Inflammatory macrophage (primary cell): ENCODE measurements at places on chromosomes 2 and 18.

GRCh38 chr2:171652416-171652785, 34.9 kb upstream of the DYNC1I2 start:
- no peak for DNase-seq

GRCh38 chr18:55488473-55488872, 99.5 kb downstream of the TCF4 start:
- DNase-seq: no peak

DNA sequence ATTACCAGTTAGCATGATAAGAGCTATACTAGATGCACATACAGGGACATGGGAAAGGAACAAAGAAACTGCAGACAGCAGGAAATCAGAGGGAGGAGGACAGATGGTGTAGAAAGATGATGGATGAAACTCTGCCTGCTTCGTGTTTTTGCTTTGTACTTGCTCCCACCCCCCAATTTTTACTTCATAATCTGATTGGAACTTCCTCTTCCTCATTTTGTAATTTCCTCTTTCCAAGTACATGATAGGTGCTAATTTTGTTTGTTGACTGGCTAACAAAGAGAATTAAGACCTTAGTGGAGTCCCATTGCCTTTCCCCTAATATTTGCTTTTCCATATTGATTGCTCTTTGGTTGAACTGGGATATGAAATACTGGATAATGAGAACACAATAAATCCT, 76.0 kb upstream of the PELI1 start:
- DNase-seq: peak; percentile 62

DNA sequence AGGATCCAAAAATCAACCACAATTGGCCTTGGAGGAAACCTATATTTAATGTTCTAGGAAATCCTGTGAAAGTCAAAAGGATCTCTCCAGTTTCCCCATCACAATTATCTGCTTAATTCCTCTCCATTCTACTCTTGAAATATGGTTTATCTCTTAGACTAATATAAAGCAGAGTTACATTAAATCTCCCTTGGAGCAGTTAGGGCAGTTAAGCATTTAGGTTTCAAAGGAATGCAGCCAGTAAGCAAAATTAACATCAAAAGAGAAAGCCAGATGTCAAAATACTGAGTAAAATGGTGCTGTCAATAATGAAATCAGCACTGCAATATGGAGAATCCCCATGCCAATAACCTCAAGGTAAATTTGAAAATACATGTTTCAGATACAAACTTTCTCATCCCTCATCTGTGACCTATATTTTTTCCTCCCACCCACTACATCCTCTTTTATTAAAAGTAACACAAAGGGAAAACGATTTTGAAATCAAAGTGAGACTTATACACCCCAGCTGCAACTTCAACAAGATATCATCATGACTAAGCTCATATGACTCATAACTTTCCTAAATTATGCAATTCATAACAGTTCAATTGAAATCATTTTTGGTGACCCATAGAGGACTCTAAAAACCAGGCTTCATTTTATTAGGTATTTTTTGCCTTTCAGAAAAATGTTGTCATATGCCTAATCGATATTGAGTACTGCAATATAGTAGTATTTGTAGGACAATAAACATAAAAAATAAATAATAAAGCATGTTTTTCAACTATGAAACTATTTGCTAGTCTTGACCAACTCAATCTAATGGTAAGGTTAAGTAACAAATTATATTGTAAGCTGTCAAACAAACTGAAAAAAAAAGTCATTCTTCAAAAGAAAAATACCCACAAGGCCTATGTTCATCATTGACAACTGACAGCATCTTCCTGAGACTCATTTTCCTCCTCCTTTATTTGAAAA, 3.1 kb downstream of the ADAM17 start:
- peak; percentile 98 for DNase-seq

- peak; percentile 32 for DNase-seq
These were observed 23.7 kb downstream of the NCAPH start for GRCh38 chr2:96359310-96359709.

GRCh38 chr2:187644981-187645380, 90.7 kb upstream of the TFPI start:
- no peak for DNase-seq

DNA sequence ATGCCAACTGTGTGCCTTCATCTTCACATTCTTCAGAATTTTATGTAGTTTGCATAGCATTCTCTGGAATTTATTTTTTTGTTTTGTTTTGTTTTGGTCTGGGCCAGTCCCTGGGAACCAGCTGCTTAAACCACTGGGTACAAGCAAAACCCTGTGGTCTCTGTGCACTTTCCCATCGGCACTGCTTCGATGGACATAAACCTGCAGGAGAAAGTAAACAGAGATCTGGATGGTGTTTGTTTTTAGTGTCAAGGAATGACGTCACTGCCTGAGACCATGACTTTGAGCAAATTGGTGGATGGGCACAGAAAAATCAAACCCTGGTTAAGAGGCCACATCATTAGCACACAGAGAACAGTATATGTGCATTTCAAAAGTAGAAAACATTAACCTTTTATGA, 64.7 kb upstream of the RASGRP3 start:
- DNase-seq: no peak

DNA sequence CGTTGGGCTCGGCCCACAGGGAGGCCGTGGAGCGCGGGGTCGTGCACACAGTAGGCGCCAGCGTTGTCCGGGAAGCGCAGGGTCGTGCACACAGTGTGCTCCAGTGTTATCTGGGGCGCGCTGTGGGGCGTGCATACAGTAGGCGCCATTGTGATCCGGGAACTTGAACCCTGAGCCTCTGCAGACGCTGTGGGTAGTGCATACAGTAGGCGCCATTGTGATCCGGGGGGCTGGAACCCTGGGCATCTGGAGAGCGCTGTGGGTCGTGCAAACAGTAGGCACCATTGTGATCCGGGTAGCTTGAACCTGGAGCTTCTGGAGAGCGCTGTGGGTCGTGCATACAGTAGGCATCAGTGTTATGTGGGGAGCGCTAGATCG, 793 bp downstream of the ZNF236 start:
- DNase-seq: no peak

DNA sequence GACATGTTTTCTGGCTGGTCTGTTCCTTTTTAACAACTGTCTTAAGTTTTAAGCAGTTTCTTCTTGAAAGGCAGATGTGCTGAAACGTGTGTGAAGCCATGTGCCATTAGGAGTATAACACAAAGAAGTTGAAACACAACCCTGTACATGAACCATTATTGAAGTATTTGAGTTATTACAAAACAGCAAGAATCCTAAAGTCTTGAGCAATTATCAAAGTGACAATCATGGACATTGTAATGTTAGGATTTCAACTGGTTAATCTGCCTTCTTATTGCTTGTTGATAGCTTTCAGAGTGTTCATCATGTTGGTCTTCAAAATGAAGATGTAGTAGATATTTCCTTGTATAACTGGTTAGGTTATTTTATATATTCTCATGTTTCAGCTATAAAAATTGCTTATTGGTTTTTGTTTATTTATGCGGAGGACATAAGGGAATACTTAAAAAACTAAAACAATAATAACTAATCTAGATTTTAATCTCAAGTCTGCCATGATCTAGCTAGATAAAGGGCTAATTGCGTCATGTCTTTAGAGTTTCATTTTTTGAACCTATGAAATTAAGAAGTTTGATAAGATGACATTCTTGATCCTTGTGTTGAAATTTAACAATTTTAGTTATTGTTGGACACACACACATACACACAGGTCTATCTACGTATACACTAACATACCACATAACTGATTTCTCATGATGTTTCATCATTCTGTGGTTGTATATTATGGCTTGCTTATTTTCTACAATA, 21.1 kb downstream of the PPP1R1C start:
- no peak for DNase-seq

DNA sequence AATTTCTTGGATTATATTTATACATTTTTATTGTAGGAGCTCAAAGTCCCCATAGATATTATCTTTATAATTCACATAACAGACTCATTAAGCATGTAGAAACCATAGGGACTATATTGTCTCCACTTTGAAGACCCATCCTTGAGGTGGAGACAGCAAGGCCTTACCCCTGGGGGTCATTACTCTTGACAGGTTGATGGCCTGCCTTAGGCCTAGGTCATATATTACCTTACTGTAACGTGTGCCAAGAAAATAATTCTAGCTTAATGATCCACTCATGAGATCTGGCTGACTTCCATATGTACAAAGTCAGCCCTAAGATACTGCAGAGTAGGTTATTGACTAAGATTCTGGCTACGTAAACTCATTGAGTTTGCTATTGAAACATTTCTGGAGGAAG, 65.4 kb upstream of the GLS start:
- no peak for DNase-seq

- DNase-seq: no peak
These were observed 284.1 kb downstream of the CYRIA start for GRCh38 chr2:16381511-16381910.

DNA sequence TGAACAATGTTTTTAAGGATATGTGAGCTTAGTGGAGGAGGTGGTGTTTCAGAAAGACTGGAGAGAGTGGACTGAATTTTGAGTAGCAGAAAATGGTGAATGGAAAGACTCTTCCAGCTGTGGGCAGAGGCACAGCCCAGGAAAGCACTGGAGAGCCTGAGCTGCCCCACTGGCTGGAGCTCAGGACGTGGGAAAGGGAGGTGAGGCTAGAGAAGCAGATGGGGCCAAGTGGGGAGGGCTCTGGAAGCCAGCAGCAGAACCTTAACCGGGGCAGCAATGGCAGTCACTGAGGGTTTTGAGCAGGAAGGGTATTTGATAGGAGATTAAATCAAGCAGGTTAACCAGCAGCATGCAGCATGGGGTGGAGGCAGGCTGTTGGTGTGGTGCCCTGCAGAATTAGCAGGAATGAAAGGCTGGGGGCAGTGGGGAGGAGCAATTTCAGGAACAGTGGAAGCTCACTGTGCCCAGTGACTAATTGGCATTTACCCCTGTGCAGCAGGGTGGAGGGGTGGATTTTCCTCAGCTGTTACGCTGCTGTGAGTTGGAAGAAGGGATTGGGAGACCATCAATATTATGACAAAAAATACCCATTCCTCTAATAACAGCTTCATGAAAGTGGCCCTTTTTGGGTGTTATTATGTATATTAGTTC, 136.2 kb downstream of the CERS6 start:
- no peak for DNase-seq

DNA sequence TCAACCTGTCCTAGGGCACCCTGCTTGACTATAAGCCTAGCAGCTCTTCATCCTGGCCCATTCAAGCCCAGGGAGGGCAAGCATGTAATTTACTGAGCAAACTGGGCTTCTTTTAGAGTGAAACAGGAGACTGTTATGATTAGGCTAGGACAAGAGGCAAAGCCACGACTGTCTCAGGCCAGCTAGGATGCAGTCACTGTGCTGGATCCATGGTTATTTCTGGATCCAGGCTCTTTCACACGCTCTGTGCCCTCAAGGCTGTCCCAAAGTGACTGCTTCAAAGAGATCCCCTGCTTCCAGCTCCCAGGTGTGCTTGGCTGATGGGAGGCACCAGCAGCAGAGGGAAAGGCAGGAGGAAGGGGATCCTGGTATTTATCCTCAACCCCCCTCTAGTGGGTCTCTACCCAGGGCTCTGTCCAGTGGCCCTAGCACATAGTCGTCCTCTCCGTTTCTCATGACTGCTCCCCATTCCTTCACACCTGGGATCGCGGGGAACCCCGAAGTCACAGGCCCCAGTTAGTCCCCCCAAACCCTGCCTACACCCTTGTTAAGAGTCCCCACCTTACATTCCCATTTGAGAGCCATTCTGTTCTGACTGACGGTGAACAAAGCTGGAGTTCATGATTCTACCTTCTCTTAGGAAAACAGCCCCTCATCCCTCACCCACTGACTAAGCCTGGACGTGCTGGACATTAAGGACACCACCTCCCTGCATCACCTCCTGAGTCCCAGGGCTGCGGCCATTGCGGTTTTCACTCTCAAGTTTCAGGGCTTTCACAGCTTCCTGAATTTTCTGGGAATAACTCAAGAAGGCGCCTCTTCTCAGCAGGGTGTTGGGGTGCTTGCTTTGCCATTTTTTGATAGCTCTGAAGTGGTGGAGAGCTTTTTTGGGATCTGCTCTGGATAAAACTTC, 63.2 kb downstream of the POLR1A start:
- no peak for DNase-seq

DNA sequence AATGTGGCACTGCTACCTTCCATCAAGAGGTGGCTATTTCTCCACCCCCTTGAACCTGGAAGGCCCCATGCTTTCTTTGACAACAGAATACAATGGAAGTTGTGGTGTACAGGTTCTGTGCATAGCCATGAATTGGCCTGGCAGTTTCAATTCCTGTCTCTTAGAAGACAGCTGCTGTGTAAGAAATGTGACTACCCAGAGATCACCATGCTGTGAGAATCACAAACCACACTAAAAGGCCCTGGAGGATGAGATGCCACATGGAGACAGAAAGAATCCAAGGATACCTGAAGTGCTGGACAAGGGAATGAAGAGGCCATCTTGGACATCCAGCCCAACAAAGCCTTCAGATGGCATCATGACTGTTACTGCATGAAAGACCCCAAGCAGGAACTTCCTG, 47.7 kb upstream of the EHBP1 start:
- DNase-seq: no peak

- DNase-seq: peak; percentile 68
These were observed 9.4 kb upstream of the CD302 start for GRCh38 chr2:159807183-159808031.

- DNase-seq: no peak
These were observed 796.7 kb upstream of the CELF4 start for GRCh38 chr18:38362286-38362792.

DNA sequence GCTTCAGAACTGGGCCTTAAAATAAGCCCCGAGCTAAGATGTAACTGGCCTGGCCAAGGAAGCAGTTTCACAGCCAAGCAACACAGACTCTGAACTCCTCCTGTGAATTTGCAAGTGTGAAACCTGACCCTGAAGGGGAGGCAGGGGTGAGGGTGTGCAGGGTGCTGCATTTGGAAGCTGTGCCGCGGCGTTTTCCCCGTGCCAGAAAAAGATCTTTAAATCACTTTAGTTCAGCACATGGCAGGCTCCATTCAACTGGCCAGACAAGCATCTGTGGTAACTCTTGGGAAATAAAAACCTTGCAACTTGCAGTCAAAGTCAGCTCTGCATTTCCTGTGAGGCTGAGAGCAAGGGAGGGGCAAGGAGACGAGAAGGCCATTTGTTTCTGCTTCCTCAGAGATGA, 209.3 kb upstream of the SOX11 start:
- DNase-seq: no peak

GRCh38 chr18:23162473-23162872, 27.2 kb downstream of the CABLES1 start:
- DNase-seq: no peak

DNA sequence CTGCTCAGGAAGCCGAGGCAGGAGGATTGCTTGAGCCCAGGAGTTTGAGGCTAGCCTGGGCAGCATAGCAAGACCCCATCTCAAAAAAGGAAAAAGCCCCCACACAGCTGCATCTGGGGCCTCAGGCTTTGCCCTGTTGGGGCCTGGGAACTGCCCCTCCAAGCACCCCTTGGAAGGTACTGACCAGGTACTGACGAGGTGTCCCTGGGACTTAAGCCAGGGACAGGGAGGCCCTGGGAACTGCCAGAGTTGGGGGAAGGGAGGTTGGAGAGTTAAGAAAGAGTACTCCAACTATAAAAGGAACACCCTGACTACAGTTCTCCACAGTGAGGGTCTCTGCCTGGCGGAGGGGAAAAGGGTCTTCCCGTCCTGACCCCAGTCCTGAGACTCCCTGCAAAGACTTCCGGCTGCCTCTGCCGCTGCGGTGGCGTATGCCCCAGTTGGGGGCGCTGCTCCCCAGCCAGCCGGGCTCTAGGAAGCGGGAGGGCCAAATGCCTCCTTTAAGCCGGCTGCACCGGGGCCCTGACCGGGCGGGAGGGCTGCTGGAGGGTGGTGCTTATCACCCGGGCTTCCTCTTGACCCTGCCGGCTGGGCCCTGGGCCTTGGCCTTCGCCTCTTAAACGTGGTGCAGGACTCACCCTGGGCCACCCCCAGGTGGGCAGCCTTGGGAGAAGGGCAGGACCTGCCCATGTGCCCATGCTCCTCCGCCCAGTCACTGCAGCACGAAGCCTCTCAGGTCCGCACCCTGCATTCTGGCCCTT, 12.8 kb downstream of the SLC30A3 start:
- DNase-seq: peak; percentile 79
